ENCODE measurements at places on chromosomes 5 and 9.

DNA sequence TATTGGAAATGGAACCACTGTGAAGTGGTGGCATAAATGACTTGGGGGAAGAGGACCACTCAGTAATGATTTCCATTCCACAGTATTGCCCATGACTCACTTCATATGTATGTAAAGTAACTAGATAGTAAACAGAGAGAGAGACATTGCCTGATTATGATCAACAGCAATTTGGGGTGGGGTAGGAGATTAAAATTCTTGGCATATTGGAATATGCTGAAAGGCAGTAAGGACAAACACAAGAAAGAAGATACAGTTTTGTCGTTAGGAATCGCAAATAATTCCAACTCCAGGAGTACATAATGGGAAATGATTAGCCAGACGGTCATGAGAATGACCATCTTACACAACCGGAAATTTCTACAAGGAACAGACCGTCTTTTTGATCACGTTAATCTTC is 1.5 kb upstream of the HMGCS1 start:
- DNase-seq, result no peak

GRCh38 chr9:33852216-33852826 is 35.4 kb downstream of the UBE2R2 start:
- peak; percentile 78 for DNase-seq

DNA sequence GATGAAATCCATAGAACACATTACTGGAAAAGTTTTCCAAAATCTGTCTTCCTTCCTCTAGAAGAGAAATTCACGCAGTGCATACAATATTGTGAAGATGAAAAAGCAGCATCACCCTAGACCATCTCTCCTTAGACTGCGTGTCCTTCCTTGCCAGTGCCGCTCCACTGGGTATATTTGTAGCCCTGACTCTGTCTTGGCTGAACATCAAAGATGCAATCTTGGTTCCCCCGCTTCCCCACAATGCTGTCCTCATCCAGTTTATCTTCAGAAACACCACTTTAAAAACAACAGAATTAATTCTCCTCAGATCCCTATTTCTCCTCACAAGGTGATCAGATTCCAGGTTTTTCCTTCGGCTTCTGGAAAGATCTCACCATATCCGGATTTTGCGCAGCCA is 53.9 kb downstream of the ROR2 start:
- DNase-seq, result no peak

GRCh38 chr5:43148417-43148816 is 27.7 kb downstream of the ZNF131 start:
- DNase-seq, result no peak

- no peak for DNase-seq
These were observed 694.9 kb downstream of the ISL1 start for GRCh38 chr5:52077941-52078815.

GRCh38 chr5:100846772-100847171 is 56.3 kb downstream of the ST8SIA4 start:
- peak; percentile 25 for DNase-seq

DNA sequence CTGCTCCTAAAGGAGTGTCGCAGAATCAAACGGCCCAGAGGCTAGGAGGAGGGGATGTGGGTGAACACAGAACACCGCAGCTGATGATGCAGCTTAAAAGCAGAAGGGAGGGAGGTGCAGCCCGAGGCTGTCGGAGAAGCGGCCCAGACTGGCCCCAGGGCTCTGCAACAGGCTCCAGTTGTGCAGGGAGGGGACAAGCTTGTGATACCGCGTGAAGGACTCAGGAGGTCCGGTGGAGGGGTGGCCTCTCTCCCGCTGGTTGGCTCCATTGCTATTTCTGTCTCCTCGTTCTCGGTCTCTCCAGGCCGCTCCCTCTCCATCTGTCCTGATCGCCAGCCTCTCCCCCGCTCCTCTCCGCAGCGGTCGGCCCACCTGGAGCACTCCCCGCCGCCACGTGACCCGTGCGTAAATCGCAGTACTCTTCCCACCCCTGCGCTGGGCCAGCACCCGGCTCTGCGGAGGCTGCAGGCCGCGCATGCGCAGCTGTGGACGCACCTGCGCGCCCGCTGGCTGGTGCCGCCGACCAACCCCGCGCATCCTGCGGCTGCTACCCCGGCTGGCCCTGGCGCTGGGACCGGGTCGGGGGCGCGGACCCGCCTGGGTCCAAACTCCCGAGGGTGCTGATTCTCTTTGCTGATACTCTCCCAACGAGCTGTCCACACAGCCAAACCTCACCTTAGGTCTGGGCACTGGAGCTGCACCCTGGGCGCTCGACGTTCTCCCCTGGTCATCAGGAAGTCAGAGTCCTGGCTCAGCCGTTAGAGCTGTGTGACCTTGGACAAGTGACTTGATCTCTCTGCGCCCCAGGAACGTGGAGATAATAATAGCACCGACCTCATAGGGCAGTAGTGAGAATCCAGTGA is 3.7 kb upstream of the STXBP1 start:
- peak; percentile 73 for DNase-seq

DNA sequence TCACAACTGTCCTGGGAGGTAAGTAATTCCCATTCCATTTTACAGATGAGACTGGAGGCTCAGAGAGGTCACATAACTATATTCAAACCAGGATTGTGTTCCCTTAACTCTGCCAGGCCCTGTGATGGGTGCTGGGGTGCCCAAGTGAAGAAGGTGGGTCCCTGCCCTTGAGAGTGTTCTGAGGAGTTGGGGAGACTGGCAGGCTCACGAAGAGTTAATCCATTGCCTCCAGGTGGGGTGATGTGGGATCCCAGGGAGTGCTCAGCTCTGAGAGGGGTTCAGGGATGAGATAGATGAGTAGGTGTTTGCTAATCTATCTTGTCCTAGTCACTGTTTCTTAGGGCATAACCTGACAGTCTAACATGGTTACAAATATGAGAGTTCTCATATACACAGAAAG is 36.7 kb downstream of the GSN start:
- DNase-seq, result no peak

GRCh38 chr9:94182532-94182931 is 76.6 kb upstream of the ZNF169 start:
- peak; percentile 24 for DNase-seq
